ENCODE measurements at places on chromosomes 6 and 20.

DNA sequence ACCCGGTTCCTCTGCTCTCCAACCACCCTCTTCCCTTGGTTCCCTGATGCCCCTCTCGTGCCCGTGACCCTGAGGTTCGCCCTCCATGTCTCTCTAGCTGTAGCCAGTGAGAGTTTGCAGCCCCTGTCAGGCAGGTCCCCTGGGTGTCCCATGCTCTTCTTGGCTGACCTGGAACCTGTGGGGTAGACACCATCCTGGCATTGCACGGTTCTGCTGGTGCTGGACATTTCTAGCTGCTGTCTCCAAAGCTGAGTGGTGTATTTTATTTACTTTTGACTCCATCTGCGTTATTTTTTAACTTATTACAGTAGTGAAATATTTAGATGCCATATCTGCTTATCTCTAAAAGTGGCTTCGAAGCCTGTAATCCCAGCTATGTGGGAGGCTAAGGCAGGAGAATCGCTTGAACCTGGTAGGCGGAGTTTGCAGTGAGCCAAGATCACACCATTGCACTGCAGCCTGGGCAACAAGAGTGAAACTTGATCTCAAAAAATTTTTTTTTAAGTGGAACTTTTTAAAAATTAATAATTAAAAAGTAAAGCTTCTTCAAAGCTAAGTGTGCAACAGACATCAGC lies 12.5 kb downstream of the ENTPD6 start:
- no peak for DNase-seq

DNA sequence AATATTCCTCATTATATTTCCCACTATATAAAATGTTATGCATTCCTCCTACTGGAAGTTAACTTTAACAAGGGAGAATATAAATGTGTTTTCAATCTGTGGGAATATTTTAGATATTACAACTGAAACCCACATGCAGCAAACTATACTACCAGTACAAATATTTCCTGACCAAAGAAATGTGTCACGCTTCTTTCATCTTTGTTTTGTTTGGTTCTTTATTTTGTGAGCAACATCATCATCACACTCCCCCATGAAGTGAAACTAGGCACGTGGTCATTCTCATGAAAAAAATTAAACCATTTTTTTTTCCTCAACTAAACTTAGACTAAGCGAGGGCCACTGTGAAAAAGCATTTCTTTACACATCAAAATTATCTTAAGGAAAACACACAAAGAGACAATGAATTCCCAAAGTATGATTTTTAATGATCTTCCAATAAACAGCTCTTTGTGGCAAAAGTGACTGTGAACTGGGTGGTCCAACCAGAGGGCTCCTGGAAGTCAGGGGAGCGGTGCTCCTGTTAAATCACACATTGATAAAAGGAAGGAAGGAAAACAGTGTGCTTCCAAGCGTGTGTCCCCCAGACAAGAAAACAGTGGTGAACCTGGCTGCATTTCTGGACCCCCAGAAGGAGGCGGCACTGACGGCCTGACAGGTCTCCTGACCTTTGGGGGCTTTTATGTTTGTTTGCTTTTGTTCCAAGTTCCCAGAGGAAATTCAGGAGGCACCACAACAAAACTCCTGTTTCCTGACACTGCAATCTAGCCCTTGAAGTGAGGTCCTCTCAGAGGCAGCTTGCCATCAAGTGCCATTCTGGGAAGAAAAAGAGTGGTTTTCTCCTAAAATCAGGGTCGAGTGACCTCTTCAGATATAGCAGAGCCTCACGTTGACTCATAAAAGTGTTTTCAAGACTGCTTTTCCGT lies 166.8 kb upstream of the FOXQ1 start:
- DNase-seq = peak; percentile 69

- DNase-seq = no peak
Measured at GRCh38 chr6:146183831-146184230, 155.0 kb downstream of the GRM1 start.

DNA sequence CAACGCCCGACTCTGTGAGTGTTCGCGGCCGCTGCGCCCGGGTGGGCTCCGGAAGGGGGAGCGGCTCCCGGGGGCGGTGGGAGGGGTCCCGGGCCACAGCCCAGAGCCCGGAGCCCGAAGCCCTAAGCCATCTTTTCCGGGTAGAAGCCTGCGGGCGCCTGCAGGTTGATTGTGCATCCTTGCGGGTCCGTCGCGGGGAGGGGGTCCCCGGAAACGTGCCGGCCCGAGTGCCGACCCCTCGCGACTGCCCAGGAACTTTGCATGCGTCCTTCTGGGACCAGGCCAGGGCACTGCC lies 413 bp downstream of the PTPRA start:
- DNase-seq = peak; percentile 60

DNA sequence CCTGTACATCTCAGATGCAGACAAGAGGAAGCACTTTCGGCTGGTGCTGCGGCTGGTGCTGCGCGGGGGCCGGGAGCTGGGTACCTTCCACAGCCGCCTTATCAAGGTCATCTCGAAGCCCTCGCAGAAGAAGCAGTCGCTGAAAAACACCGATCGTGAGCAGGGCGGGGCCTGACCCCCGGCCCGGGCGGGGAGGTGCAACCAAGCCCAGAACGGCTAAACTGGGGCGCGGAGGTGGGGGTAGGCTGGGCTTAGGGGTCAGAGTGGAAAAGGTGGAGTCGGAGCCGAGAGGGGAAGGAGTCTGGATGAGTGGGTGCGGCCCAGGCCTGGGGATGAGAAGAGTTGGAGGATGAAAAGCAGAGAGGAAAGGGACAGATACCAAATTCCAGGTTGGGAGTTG lies 4.1 kb upstream of the MATN4 start:
- DNase-seq = no peak

DNA sequence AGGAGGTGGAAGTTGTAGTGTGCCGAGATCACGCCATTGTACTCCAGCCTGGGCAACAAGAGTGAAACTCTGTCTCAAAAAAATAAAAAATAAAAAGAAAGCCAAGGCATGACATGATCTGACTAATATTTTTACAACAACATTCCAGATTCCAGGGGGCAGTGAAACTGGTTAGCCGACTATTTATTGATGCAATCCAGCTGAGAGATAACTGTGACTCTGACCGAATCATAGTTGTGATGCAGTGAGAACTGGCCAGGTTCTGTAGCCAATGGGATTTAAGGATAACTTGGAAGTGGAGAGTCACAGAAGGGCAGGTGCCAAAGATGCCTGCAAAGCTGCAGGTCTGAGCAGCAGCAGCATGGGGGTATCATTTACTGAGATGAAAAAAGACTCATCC lies 82.9 kb upstream of the TSHZ2 start:
- DNase-seq = peak; percentile 81

DNA sequence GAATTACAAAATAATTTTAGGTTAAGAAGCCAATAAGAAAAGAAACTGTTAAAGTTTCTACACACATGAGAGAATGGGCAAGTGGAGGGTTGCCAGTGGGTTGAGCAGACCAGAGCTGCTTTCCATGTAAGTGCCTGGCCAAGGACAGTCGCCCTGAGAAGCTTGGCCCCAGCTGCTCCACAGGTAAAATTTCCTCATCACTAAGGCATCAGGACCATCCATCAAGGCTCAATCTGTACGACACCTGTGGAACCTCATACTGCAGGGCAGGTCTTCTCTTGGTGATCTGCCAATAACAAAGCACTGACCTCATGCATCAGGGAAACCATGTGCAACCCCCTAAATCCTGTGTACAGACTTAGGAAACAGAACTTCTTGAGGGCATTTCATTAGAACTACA lies 115.4 kb downstream of the INSM1 start:
- no peak for DNase-seq

DNA sequence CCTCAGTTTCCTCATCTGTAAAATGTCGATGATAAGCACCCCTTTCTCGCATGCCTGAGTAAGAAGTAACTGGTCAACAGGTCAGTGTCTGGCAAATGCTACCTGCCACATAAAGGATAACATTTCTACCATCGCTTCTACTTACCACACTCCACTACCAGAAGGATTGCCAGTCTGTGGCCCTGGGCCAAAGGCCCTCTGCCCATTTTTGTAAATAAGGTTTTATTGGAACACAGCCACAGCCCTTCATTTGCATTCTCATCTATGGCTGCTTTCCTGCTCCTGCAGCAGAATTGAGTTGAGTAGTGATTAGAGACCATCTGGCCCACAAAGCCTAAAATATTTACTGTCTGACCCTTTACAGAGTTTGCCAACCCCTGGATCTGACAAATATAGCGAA lies 121.8 kb downstream of the TOX2 start:
- no peak for DNase-seq

- DNase-seq = no peak
Measured at GRCh38 chr6:94636780-94637385, 940.5 kb upstream of the MANEA start.

DNA sequence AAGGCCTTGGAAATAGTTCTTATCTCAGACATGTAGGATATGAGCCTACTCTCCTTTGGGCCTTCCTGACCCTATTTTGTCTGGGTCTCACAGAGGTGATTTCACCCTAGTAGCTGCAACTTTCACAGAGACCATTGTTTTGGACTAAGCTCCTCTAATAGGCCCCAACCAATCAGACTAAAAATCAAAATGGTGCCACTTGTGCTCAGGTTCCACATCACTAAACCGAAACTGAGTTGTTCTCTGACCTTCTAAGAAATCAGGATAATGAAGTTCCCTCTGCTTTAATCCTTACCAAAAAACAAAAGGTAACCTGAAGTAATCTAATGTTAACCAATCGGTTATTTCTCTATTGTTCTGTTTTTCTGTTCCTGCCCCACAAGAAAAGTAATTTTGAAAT lies 143.6 kb downstream of the CD24 start:
- DNase-seq = no peak

GRCh38 chr6:35432291-35432690 lies 19.8 kb upstream of the FANCE start:
- no peak for DNase-seq

- DNase-seq = no peak
Measured at GRCh38 chr6:110471726-110472365, 4.6 kb downstream of the SLC22A16 start.

DNA sequence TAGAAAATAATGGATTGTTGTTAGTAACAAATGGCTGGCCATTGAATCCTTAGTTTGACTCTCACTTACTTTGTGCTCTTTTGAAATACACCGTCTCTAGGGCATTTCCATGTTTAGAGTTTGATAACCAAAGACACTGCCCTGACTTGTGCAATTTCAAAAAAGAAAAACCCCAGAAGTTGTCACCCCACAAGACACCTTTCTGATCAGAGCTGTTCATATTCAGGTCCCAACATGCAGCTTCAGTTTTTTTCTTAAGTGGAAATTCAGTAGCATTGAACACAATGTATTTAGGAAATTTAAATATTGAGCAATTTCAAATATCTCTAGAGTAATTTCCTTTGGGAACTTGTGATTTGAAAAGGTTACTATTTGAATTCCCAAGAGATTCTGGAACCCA lies 19.4 kb downstream of the CRYBG1 start:
- no peak for DNase-seq

DNA sequence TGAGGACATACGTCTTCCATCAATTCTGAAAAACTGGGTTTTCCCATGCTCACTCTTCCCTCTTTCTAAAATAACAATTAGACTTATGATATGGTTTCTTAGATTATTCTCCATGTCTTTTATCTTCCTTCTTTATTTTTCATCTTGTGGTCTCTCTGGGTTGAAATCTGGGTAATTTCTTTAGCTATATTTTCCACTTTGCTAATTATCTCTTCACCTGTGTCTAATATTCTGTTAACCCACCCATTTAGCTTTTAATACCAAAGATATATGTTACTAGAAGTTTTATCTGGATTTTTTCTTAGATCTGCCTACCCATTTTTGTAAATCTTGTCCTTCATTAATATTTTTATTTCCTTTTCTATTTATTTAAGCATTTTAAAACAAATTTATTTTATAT lies 121.8 kb downstream of the TENT5A start:
- DNase-seq = no peak

GRCh38 chr6:125293587-125293986 lies 8.2 kb downstream of the HDDC2 start:
- DNase-seq = no peak

DNA sequence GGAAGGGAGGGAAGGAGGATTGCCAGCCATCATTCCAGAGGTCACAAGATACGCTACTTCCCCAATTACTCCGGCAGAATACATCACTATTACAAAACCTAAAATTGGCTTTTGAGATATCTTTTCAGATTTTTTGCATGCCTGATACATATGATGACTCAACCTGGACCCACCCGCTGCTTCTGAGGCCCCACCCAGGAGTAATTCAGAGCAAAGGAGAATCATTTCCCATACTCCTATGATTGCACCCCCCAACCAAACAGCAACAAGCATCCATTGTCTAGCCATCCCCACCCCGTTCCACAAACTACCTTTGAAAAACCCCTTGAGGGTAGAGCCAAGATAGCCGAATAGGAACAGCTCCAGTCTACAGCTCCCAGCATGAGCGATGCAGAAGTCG lies 163.5 kb upstream of the GJE1 start:
- DNase-seq = peak; percentile 13

DNA sequence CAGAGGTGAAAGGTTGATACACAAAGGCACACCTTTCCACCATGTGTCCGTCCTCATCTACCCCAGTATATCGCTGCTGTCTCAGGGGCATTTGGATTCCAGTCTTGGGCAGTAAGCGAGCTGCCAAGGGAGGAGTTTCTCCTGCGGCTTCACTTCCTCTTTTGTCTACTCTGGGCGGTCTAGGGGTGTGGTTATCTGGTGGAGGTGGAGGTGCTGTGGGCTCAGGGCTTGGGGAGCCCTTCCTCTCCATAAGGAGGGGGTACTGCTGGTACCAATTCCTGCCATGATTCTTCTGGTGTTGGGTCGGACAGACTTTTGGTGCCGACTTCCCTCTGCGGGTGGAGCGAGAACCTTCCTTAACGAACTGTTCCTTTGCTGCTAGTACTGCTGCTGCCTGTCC lies 31.9 kb upstream of the FABP7 start:
- no peak for DNase-seq

DNA sequence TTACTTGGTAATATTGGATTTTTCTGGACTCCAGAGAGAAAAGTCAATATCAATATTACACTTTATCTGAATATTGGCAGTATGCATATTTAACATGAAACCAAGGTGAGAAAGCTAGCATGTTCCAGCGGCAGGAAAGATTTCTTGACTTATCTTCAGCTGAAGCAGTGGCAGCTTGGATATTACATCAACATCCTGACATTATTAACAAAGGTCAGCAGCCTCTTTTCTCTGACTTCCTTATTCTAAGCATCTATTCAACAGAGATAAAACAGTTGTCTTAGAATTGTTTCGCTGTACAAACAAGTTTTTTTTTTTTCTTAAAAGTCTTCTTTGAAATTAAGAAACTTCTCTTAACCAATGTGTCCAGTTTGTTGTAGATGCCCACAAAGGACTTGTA lies 11.8 kb downstream of the DCBLD1 start:
- no peak for DNase-seq

- no peak for DNase-seq
Measured at GRCh38 chr6:82329766-82330165, 33.9 kb upstream of the TPBG start.

- DNase-seq = peak; percentile 90
Measured at GRCh38 chr6:129186988-129187387, 304.1 kb downstream of the LAMA2 start.

GRCh38 chr6:37396571-37397180 lies 36.3 kb upstream of the CMTR1 start:
- DNase-seq = peak; percentile 37
